BJ (cell line): ENCODE measurements at places on chromosomes 5 and 9.

DNA sequence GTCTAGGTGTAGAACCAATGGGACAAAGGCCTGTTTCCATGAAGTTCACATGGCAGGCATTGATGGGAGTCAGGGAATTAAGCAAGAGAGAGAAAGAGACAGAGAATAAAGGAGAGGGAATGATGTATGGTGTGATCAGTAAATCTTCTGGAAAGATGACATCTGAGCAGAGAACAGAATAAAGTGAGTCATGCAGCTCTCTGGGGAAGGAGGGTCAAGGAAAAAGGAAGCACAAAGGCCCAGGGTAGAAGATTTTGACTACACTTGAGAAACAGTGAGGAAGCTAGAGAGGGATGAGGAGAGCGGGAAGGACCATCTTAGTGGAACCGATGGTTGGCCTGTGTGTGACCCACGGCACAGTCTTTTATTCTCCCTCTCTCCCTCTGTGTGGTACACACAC is 425.9 kb downstream of the SPOCK1 start:
- no peak for DNase-seq

DNA sequence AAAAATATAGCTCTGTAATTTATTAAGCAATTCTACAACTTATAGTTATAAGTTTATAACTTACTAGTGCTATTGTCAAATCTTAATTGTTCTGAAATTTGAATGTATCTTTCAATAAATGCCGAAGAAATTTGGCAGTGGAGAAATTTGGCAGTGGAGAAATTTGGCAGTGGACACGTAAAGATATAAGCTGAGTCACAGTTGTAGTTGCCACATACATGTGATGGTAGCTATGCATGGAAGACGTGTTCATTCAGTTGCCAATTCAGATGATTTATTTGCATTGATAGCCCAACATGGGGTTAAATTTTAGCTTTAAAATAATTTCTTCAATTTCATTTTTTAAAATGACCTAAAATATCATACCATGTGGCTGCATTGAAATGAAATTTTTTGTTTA is 127.8 kb upstream of the NR4A3 start:
- DNase-seq: no peak

- no peak for DNase-seq
These were observed 117.9 kb upstream of the KCNN2 start for GRCh38 chr5:114243972-114244317.

- no peak for DNase-seq
These were observed 374.1 kb downstream of the PLK2 start for GRCh38 chr5:58085800-58086199.

DNA sequence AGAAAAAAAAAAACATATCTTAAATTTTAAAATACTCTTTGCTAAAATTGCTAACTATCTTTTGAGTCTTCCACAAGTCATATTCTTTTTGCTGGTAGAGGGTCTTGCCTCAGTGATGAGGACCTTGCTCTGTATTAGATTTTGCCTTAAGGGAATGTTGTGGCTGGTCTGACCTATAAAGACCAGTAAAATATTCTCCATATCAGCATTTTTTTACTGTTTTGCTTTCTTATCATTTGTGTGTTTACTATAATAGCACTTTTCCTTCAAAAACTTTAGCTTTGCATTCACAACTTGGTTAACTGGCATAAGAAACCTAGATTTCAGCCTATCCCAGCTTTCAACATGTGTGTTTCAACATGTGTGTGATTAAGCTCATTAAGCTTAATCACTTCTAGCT is 224.7 kb upstream of the CDH18 start:
- DNase-seq: no peak

DNA sequence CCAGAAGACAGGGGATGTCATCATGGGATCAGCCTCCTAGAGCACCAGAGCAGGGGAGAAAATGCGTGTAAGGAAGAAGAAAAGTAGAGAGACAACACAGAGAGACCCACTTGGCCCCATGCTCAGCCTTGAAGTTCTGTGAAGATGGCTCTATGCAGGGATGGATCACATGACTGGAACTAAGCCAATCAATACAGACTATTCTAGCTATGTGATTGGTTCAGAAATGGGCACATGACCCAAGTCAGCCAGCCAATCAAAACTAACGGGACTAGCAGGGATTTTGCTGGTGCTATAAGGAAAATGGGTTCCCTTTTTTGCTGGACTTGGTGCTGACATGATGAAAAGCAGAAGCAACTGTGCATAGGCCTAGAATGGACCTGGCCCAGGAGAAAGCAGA is 173.0 kb upstream of the TBC1D2 start:
- DNase-seq: no peak

DNA sequence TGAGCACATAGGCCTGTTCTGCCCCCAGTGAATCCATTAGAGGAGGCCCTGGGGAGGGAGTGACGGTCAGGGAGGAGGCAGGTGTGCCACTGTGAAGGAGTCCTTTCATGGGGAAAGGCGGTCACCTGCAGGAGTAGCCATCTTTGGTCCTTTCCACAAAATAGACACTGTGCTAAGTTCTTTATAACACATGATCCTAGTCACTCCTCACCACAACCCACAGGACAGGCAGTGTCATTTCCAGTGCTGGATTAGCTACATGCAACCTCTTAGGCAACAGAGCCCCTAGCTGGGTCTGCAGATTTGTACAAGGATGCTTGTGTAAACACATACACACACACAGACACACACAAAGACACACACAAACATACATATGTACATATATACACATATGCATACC is 18.3 kb downstream of the DOCK2 start:
- no peak for DNase-seq

DNA sequence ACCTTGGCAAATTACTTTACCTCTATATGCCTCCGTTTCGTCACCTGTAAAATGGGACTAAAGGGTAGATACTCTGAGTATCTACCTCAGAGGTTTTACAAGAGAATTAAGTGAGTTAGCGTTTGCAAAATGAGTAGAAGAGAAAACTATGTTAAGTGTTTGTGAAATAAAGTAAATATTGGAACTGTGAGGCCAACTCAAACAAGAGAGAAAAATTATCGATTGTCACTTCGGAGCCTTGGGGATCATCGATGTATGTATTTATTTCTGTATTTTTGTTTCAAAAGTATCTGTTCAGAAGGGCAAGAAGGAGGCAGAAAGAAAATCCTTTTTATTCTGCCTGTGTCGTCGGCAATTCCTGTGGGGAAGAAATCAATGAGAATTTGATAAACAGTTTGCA is 25.8 kb upstream of the C5orf58 start:
- DNase-seq: no peak

DNA sequence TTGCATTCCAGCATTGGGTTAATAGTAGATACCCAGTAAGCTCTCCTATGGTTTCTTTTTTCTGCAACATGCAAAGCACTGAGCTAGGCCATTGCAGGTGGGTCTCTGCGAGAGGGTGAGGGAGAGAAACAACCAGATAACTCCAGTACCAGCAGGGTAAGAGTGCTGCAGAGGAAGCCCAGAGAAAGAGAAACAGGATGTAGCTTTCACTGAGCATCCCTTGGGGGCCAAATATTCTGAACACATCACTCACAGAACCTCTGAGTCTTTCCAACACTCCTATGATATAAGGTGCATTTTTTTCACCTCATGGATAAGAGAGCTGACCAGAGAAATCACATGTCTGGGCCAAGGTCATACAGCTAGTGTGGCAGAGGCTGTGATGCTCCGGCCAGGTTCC is 76.7 kb downstream of the TRIM32 start:
- no peak for DNase-seq

DNA sequence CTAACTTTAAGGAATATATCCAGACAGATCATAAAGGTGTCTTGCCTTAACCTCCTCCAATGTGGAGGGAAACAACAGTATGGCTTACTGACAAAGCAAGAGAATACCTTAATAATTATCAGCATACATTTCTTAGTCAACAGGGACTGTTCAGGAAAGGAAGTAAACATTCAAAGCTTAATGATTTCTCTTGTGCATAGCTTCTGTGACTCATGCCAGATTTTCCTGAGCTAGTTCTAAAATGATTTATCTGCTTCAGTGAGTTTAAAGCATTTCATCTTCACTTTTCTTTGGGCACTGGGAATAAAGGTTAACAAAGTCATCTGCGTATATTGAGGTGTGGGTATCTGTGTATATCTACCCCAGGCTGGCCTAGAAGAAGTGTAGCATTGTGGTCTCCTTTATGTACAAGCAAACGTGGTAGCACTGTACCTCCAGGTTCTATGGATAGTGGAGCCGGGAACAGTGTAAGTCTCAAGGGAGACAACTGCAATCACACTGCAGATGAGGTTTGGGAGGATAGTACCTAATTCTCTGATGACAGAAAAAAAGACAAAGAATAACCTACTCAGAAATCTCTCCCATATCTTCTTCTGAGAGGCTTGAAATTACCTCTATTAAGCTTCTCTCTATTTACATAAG is 284.1 kb downstream of the HCN1 start:
- DNase-seq: no peak

- DNase-seq: no peak
These were observed 317.2 kb downstream of the DEPDC1B start for GRCh38 chr5:60382716-60383115.
